NCI-H1930 (cell line): ENCODE measurements at places on chromosomes 5 and 9.

DNA sequence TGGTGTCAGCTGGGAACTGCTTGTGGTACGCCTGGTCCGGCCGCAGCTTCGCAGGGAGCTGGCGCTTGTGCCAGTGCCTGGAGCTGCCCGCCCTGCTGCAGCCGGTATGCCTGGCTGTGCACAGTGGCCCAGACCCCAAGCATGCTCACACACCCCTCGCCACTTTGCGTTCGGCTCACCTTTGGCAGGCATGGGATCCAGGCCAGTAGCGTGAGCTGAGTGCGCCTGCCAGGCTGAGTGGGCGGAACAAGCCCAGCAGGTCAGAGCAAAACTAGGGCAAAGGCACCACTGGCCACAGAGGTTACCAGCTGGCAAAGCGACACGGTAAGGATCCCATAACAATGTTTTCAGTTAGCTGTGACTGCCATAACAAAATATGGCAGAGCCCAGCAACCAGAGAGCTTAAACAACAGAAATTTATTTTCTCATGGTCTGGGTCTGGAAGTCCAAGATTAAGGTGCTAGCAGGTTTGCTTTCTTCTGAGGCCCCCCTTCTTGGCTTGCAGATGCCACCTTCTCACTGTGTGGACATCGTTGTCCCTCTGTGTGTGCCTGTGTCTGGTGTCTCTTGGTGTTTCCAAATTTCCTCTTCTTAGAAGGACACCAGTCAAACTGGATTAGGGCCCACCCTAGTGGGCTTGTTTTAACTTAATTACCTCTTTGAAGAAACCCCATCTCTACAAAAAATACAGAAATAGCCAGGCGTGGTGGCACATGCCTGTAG, 61.6 kb downstream of the PSAT1 start:
- DNase-seq, result no peak

DNA sequence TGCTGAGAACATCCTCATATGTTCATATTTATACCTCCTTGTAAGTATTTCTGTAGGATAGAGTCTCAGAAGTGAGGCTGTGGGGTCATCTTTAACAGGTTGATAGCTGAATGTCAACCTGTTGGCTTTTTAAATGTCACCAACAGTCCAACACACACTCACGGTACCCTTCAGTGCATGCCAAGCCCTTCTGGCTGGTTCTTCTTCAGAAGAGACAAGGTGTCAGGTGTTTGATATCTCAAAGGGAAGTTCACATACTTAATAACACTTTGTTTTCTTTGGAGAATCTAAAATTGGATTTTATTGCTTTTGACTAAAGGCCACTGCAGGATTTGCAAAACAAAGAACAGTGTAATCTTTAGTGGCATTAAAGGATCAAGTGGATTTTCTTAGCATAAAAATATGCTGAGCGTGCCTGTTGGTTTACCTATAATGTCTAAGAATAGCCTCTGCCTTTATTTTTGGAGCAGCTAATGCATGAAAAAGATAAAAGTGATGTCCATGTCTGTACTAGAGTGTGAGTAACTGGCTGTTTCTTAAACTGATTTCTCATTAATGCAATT, 58.2 kb downstream of the RGS3 start:
- DNase-seq, result no peak

- no peak for DNase-seq
Measured at GRCh38 chr5:4348423-4348822, 752.8 kb downstream of the IRX1 start.

- no peak for DNase-seq
Measured at GRCh38 chr5:33611877-33612276, 171.1 kb downstream of the TARS1 start.

GRCh38 chr9:18579536-18579935, 105.6 kb downstream of the ADAMTSL1 start:
- no peak for DNase-seq

DNA sequence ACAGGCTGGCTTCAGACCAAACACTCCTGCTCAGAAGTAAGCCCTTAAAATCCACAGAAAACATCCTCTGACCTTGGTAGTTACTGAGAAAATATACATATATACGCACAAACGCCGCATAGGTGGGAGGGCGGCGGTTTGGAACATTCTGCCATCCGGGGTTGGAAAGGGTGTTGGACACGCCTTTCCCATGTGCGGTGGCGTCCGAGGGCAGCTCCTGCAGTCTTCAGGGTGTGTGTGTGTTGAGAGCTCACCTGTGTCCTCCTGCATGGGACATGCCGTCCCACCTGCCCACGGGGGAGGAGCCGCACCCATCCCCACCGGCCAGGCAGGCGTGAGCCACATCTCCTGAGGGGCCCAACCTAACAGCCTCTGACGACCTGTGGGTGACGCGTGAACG, 28.2 kb downstream of the SLC9A3 start:
- no peak for DNase-seq

DNA sequence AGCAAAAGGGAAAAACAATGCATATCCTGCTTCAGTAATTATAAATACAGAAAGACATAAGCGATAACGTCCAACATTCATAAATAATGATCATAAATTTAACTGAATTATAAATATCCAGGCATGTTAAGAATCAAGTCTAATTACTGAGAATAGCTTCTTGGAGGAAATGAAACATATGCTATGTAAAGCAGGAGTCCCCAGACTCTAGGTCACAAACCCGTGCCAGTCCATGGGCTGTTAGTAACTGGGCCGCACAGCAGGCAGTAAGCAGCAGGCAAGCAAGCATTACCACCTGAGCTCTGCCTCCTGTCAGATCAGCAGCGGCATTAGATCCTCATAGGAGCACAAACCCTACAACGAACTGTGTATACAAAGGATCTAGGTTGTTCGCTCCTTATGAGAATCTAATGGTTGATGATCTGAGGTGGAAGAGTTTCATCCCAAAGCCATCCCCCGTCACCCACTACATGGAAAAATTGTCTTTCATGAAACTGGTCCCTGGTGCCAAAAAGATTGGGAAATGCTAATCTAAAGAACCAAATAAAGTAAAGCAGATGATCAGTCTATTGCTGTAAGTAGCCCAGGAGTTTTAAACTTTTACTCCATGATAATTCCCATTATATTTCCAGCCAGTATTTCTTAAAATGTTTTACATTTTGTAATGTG, 50.4 kb downstream of the CERT1 start:
- no peak for DNase-seq

- no peak for DNase-seq
Measured at GRCh38 chr5:172046593-172046992, 40.2 kb upstream of the FBXW11 start.

GRCh38 chr5:104573949-104574709, 1011.5 kb upstream of the NUDT12 start:
- DNase-seq, result no peak

DNA sequence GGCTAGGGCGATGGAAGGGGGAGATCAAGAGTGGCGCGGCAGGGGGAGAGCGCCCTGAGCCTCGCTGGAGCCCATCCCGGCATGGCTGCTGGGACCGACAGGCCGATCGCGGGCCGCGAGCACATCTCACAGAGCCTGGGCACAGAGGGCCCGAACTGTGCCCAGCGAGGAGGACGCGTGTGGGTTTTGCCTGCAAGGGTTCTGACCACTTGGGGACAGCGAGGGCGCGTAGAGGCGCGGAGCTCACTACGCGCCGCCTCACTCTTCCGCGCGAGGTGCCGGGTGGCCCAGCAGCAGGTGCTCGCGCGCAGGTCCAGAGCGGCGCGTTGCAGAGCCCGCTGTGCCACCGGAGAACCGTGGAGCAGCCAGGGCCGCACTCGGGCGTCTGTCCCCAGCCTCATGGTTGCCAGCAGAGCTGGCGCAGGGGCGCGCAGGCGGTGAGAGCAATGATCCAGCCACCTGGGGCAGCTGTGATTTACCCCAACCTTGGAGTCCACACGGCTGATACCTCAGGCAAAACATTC, 16.3 kb upstream of the PITX1 start:
- DNase-seq, result no peak

DNA sequence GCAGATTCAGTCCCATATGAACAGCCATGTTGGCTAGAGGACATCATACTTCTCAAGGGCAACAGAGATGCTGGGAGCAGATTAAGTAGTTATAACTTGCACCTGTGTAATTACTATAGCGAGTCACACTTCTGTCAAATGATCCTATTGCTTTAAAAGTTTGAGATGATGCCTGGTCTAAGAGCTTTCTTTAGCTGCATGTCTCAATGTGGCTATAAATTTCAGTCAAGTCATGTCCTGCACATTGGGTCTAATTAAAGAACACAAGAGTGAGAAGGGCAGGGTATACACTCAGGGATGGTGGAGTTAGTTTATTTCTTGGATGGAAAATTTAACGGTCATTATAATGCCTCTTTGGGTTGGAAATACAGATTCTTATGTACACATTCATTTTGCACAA, 557.3 kb downstream of the RAB3C start:
- no peak for DNase-seq

DNA sequence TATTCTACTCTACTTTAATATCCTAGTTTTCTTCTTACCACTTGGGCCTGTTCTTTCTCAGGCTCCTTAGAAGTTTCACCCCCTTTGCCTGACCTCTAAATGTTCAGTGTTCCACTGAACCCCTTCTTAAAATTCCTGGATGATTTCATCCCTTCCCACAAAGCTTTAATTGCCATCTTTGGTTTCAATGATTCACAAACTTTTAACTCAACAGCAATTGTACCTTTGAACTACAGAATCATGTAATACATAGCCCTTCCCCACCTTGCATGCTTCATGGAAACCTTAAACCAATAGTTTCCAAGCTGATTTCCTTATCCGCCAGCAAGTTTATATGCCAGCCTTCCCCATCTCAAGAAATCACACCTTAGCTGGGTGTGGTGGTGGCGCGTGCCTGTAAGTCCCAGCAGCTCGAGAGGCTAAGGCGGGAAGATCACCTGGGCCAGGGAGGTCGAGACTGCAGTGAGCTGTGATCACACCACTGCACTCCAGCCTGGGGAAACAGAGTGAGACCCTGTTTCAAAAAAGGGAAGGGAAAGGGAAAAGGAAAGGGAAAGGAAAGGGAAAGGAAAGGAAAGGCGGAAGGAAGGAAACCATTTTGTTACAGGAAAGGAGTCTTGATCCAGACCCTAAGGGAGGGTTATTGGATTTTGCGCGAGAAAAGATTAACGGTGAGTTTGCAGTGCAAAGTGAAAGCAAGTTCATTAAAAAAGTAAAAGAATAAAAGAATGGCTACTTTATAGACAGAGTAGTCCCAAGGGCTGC, 1023.7 kb upstream of the DMAC1 start:
- DNase-seq, result no peak

- DNase-seq, result no peak
Measured at GRCh38 chr9:114631166-114631565, 20.1 kb downstream of the TMEM268 start.

DNA sequence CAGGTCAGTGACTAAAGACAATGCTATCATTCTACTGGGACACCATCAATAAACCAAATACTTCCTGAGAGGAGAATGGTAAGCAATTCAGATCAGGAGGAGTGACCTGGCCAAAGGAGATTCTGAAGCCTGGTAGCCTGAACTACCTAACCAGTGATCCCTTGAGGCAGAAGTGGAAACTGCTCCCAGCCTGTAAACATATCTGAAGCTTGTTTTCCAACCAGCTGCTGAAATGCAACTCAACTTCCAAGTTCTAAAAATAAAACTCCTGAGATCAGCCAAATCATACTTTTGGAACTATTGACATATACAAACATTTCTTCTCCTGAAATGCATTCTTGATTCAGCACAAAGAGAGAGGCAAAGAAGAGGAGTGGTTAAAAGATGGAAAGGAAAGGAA, 204.1 kb downstream of the EBF1 start:
- DNase-seq, result no peak

GRCh38 chr5:32100230-32100629, 73.9 kb downstream of the GOLPH3 start:
- DNase-seq, result no peak
